ENCODE measurements at places on chromosomes 12 and 14.

DNA sequence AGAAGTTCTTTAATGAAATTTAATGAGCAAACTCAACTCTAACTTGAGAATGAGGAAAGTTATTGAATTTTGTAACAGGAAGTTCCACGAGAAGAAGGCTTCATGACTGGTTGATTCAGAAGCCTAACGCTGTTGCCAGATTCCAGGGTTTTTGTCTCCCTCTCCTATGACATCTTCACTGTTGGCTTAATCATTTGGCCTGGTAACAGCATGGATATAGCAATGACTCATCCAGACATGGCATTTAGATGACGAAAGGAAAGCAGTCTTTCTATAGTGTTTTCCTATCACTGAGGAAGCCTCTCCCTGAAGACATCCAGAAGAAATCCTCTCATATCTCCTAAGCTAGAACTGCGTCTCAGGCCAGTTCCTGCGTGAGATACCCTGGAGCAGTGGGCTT is 9.4 kb upstream of the KCNA1 start:
- peak; percentile 28 for DNase-seq

DNA sequence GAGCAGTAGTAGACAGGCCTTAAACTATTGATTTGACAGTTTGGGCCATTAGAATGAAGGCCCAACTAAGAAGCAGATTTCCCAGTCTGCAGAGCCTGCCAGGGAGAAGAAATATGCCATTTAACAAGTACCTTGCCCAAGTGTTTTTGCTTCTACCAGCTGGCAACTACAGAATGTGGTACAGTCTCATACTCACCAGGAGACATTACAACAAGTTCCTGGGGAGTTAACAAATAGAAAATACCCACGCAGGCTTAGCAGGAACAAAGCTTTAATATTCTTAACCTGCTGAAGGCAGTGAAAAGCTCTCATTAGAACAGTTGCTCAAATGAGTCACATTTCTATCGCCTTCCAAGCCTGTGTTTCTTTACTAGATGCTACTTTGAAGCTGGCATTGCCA is 241.0 kb downstream of the TMEM117 start:
- no peak for DNase-seq

DNA sequence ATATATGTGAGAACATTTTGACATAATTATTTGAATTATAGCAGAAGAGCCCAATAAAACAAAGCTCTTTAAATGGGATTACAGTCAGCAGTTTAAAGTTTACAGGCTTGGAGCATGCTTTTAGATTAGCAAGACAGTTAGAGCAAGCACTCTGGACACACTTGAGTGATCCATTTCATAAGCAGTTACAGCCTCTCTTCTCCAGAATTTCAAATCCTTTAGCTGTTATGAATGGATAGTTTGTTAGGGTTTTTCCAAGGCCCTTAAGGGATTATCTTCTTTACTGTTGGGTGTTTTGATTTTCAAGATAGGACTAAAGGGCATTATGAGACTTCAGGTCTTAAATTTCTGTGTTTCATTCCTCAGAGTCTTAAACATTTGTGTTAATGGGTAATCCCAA is 36.3 kb downstream of the BEST3 start:
- DNase-seq, result no peak

- DNase-seq, result no peak
These were observed 72.6 kb downstream of the BBS10 start for GRCh38 chr12:76275511-76276093.

DNA sequence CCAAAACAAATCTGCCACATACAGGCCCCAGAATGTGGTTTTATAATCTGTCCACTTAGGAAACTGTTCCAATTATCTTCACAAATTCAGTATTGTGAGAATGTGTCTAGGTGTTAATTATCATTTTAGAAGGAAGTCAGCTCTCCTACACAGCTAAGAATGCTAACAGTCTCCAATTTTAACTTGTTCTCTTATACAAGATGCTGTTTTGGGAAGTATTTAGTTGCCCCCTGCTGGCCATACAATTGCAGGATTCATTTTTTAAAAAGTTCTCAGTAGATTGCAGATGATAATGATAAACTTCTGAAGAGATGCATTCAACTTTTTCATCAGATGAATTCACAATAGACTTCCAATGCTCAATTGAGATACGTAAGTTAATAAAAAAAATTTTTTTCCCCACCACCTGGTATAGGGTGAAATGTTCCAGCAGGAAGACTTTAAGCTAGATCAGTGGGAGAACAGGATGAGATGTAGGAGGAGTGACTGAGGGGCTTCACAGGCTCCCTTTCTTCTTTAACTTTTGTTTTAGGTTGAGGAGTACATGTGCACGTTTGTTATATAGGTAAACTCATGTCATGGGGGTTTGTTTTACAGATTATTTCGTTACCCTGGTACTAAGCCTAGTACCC is 27.3 kb upstream of the OSBPL8 start:
- peak; percentile 33 for DNase-seq

DNA sequence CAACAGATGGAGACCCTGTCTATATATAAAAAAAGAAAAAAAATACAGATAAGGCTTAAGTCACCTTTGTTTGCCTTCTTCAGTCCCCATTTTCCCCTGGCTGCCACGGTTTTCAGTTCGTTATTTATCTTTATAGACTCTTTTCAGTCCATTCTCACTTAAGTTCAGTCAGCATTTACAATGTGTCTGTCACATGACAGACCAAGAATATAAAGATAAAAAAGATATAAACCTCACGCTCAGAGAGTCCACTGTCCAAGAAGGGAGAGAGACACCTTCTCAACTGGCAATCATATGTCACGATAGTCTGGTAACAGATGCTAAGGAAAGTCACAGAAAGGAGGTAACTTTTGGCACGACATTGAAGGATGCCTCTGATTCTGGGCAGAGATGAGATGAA is 13.4 kb upstream of the POLR3B start:
- DNase-seq, result no peak

GRCh38 chr12:41162461-41162860 is 25.7 kb upstream of the PDZRN4 start:
- DNase-seq, result no peak

- DNase-seq, result no peak
These were observed 13.9 kb downstream of the RPS6KA5 start for GRCh38 chr14:91046488-91047072.

- no peak for DNase-seq
These were observed 46.8 kb downstream of the TCHP start for GRCh38 chr12:109946913-109947312.

DNA sequence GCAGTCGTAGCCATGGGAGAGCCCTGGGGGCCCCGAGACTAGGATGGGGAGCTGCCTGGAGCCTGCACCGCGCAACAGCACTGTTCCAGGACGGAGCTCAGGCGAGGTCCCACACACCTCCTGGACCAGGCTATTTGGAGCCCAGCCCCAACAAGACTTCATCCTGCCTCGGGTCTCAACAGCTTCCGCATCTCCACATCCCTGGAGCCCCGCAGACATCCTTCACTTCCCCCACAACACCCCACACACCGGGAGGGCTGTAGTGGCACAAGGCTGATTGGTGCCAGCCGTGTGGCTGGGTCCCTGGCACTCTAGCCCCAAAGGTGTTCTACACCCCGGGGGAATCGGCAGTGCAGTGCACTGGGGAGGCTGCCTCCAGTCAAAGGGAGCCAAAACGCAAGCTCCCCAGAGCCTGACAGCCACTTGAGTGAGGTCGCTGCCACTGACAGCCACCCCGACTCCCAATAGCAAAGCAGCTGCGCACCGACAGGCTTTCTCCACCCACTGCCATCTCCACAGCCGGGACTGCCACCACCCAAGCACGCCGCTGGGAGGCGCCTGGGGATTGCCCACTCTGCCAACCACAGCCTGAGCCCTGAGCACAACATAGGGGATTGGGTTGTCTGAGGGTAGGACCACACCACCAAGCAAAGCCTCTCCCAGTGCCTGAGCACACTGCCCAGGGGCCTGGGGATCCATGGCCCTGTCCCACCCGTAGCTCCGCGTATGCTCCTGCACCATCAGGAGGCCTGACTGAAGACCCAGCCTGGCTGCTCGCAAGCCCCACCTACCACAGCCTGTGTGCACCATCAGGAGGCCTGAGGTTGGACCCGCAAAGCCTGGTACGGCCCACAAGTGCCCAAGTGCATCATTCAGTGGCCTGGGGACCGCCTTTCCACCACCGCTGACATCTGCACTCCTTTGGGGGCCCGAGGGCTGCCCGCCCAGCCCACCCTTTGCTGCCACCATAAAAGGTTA is 13.2 kb upstream of the KLRF1 start:
- peak; percentile 86 for DNase-seq

DNA sequence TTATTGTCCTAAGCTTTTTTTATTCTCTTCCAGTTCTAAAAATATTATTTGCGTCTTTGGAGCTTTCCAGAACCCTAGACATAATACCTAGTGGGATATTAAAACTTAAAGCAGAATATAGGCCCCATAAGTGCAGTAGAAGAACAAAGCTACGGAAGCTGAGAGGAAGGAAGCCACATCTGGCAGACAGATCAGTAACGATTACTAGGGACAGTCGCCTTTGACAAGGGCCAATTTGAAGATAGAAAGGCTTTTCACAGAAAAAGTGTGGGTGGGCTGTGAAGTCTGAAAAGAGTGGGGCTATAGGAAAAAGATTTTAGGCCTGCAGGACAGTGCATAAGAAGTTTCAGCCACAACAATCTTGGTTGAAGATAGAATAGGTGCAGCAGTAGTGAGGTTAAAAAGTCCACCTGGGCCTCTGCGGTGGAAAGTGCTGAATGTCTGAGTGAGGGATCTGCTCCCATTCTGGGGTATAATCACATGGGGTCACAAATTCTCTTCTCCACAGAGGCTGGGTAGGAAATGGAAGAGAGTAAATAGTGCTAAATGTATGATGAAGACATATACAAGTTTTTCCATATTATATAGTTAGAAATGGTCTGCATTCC is 114.5 kb downstream of the CMAS start:
- DNase-seq, result no peak

DNA sequence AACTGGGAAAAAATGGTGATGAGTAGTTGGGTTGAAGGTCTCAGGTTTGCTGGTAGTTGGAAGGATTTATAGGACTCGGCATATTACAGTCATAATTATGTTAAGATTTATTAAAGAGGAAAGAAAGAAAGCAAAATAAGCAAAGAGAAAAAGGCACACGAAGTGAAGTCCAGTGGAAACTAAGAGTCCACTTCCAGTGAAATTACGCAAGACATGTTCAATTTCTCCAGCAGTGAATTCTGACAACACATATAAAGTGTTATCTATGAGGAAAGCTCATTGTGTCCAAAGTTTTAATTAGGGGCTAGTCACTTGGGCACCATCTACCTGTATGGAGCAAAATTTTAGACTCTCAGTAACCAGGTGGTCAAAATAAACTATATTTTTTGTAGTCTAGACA is 143.3 kb downstream of the CEP128 start:
- DNase-seq, result no peak

GRCh38 chr12:39595928-39596327 is 23.7 kb downstream of the ABCD2 start:
- DNase-seq, result no peak

DNA sequence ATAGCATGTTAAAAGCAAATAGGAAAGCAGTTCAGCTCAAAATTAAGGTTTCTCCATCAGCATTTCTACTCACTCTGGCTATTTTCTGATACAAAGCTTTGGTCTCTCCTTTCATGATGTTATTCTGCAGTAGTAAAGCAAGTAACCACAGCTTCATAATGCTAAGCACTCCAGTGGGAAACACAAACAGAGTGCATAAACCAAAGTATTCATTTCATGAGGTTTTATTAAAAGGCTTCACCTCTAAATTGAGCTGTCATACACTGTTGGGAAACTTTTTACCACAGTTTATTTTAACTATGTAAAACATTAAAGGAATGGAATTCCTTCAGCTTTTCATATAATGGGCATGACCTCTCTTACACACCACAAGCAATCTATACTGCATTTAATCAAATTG is 157.9 kb upstream of the LMO3 start:
- DNase-seq, result no peak

GRCh38 chr12:49808686-49809380 is 19.4 kb downstream of the NCKAP5L start:
- no peak for DNase-seq

DNA sequence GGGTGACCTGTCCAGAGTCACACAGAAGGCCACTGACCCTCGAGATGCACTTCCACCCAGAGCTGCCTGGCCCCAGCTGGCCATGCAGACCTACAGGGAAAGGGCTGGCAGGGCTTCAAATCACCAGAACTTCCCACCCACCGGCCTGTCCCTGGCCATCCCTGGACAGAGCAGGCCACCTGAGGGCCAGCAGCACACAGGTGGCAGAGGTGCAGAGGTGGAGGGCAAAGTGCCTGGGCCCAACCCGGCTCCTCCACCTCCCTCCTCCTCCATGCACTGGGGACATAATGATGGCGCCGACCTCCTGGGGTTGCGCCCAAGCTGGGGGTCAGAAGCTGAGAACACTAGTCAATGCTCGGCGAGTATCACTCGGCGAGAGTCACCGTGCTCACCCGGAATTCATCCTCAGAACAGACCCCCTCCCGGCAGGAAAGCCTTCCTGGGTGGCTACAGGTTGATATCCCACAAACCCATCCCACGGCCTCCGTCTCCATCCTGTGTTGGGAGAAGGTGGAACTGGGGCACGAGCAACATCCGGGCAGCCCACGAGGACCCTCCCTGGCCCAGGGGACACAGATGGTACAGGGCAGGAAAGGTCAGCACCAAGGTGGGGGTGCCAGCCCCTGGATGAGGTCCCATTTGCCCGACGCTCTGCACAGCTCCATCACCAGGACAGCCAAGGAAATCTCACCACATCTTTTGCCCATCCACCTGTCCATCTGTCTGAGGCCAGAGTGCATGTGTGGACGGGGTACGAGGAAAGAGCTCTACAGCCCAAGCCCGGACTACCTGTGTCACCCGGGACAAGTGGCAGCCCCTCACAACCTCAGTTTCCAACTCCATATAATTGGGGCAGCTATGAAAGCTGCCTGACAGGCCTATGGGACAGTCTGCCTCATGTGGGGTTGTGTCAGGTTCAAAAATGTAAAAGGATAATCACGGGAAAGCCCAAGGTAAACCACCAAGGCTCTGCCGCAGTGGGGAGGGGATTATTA is 10.8 kb downstream of the BEGAIN start:
- no peak for DNase-seq

DNA sequence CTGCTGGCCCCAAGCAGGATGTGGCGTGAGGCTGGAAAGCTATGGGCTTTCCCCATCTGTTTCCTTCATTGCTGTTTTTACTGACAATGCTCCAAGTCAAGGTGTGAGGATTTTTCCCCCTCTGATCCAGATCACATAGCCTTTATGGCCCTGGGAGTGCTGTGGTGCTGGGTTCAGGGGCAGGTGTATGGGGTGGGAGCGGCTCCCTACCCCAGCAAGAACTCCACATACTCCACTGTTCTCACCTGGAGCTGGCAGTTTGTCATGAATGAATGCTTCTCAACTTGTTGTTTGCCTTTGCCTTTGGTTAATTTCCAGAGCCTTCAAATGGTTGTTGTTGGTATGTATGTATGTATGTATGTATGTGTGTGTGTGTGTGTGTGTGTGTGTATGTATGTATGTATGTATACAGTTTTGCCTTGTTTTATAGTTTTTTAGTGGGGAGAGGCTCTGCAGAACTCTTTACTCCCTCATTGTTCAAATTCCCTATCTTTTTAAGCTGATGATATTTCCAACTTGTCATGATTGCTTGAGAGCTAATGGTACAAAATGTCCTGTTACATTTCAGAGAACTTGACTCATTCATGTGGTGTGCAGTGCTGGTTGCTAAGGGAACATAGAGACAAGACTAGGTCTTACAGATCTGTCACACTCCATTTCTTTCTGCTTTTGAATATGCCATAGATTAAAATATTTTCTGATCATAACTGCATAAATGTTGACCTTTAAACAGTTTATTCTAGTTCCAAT is 36.6 kb upstream of the ASPG start:
- DNase-seq, result peak; percentile 37
